AG04449 (cell line): ENCODE measurements at places on chromosomes 12 and 14.

DNA sequence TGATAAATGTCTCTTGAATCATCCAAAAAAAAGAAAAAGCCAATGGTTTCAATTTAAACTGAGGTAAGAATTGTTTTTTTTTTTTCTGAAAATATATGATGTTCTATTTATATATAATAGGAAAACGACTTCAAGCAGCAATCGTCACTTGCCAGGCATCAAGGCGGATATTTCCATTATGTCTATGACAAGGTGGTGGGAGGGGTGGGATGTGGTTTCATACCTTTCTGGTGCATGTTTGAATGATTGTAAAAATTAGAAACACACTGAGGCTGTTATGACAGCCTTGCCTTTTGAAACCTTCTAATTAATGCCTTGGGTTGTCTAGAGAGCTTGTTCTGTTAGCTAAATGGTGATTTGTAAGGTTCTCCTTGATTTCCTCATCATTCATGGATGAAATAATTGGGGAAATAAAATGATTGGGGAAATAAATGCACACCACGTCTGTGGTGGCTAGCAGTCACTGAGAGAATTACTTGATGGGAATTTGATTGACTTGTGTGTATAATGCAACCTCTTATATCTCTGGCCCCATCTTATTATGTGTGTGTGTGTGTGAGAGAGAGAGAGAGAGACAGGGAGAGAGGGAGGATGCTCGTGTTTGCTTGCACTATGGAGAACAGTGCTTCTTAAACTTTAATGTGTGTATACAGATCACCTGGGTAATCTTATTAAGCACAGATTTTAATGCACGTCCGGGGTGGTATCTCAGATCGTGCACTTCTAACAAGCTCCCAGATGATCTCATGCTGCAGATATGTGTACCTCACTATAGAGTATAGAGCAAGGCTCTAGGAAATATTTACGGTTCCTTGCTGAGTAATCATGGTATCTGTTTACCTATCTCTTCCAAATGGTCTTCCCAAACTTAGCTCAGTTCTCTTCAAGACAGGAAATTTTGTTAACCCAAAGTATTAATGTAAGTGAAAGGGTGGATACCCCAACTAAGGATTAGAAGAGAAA, 502.6 kb downstream of the DIO2 start:
- no peak for DNase-seq

GRCh38 chr12:44570036-44570583, 306.0 kb downstream of the NELL2 start:
- no peak for DNase-seq

- DNase-seq, result no peak
Observed at GRCh38 chr14:45902241-45902640, 649.2 kb upstream of the MIS18BP1 start.

- DNase-seq, result no peak
Observed at GRCh38 chr12:111451649-111452129, 46.0 kb downstream of the SH2B3 start.

DNA sequence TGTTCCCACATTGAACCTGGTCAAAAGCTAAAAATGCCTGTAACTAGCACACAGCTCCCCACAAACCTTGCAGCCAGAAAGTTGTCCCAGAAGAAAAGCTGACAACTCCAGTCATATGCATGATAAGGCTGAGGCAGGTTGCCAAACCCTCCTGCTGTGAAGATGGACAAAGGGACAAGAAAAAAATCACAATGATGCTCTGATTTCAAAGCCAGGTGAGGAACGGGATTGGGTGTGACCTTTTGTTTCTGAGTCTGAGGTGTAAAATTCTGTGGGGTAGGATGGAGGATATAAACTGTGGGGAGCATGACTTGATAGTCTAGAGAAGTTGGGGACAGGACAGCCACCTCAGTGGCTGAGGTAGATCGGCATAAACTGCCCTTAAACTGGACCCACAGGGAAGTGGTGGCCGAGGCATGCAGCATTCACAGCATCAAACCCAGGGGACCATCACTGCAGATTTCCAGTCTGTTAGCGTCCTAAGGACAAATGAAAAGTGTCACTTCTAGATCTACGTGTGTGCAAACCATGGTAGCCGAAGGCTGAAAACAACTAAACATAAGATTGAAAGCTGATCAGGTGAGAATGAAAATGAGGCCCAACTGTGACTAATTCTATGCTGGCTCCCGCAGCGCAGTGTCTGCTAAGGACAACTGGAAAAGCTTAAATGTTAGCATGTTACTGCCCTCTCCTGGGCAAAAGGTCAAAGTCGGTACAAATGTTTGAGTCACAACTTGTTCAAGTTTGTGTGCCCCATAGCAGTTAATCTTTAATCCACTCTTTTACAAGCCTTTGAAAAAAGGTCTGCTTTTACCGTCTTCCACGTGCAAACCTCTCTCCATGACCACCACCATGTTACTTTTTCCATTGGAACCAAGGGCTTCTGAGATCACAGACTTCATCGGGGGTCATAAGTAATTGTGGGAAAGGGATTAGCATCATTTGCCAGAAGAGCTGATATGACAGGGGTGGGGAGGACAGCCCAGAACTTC, 39.8 kb downstream of the GRIN2B start:
- DNase-seq, result no peak

DNA sequence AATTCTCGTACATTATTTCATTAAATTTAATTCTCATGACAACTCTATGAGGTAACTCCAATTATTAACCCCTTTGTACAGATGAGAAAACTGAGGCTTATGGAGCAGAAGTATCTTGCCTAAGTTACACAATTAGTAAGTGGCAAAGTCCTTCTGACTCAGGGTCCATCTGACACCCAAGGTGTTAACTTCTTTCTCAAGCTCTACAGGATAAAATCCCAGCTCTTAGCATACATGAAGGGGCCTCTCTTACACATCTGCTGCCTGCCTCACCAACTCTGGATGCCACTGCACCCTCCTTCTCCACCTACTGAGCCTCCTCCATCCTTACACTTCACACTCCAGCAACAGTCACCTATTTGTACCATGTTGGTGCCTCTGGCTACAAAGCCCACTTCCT, 4.3 kb upstream of the KRT72 start:
- no peak for DNase-seq

GRCh38 chr12:96828169-96828789, 78.8 kb upstream of the NEDD1 start:
- no peak for DNase-seq

DNA sequence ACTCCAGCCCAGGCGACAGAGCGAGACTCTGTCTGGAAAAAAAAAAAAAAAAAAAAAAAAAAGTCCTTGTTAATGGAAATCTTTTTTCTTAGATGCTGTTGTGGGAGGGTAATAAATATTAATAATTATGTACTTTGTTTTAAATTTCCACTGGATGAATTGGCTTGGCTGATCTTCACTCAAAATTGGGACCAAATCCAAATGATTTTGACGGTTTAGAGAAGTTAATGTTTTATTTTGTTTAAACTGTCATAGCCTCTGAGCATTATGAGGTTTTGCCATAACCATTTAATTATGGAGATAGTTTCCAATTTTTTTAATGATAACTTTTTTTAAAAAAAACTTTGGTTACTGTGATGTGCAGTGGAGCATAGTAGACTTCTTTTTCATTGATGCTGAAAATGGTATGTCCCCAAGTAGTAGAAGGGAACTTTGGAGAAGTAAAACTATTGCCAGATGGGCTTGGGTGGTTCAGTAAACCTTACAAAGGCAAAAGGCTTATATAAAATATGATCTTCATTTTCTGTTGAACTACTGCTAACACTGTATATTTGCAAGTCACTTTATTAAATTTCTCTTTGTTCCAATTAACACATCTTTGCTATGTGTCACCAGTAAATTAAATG, 3.9 kb upstream of the PMCH start:
- no peak for DNase-seq

DNA sequence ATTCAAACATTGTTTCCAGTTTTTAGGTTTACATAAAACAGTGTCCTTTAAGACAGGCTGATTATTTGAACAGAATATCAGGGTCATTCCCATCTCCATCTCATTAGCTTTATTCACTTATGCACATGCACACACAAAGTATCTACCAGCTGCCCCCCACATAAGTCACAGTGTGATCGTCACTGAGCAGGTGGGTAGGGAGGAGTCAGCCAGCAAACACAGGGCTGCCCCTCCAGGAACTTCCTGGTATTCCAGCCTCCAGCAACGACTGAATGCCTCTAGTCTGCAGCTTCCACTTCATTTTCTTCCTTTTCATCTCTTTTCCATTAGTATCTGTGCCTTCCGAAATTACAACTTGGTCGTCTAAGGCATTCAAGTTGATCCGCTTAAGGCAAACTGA, 48.8 kb upstream of the FOXN3 start:
- no peak for DNase-seq

- DNase-seq, result no peak
Observed at GRCh38 chr14:56821805-56822610, 11.7 kb upstream of the OTX2 start.

DNA sequence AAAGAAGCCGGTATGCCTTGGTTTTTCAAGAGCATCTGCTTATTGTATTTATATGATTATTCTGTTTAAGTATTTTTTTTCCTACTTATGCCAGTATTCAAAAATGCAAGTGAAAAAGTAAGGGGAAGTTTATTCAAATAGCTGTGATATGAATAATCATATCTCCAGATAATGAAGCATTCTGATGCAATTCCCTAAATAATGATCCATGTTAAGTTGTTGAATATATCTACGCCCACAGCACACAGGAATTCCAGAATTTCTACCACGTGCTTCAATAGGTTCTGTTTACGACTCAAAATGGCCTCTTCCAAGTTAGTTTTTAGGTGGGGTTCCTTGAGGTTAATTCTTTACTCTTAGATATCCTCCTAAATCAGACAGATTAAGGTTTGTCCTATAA, 208.3 kb downstream of the NAV3 start:
- DNase-seq, result no peak

- no peak for DNase-seq
Observed at GRCh38 chr14:48726080-48726642, 860.0 kb downstream of the RPS29 start.

GRCh38 chr14:61090432-61091216, 109.6 kb downstream of the SLC38A6 start:
- DNase-seq, result no peak

DNA sequence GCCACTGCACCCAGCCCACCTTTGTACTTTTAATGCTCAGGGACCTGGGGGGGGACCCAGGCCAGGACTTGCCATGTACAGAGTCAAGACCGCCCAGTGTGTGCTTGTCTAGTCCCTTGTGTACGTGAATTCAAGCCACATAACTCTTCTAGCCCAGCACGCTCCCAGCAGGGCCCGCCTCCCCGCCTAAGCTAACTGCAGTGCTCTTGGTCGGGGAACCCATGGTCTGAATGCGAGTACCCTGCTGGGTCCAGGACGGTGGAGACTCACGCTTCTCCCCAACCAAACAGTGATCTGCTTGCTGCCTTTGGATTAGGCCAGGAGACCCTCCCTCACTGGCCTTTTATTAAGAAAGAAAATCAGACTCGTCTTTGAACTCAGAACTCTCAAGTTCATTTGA, 23.3 kb downstream of the CD9 start:
- no peak for DNase-seq

- no peak for DNase-seq
Observed at GRCh38 chr12:52248541-52249461, 15.8 kb downstream of the KRT7 start.

DNA sequence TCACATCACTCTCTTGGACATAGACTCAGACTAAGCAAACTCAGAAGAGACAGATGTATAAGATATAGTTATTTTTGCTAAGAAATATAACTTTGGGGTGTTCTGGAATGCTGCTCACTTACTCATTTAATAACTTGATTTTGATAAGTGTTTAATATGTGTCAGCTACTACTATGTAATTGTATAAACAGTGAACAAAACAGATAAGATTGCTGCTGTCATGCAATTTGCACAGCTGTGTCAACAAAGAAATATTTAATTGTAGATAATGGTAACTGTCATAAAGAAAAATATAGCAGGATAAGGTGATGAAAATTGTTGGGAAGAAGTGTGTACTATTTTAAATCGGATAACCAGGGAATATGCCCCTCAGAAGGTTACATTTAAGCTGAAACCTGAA, 84.1 kb upstream of the ZDHHC17 start:
- no peak for DNase-seq

DNA sequence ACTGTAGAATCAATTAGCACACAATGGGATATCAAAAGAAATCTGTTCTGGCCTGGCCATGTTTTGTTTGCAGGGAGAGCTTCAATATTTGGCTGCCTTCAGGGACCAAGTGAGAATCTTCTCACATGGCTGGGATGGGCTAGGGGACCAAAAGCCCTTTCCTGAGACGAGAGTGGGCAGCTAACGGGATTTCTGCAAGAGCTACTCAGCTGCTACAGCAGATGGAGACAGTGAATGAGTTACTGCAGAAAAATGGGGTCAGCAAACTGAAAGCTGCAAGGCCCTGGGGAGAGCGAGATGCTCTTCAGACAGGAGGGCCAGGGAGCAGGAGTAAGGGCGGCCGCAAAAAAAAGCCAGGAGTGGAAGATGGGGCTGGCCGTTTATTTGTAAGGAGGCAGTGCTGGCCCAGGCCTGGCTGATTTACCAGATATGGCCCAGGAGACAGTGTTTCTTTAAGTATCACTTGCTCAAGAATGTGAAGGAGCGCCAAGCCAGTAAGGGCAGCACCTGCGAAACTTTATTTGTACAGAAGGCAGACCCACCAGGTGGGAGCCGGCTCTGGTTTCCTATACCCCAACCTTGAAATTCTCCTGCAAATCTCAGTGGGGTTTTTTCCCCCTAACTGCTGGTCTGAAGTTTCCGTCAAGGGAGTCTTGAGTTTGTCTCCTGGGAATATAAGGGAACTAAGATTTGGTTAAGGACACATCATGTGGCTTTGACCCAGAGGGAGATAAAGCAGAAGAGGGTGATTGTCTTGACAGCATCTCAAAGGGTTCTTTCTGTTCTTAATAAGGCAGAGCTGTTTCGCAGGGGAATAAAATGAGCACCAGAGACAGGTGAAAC, 57.8 kb downstream of the SSH1 start:
- no peak for DNase-seq

DNA sequence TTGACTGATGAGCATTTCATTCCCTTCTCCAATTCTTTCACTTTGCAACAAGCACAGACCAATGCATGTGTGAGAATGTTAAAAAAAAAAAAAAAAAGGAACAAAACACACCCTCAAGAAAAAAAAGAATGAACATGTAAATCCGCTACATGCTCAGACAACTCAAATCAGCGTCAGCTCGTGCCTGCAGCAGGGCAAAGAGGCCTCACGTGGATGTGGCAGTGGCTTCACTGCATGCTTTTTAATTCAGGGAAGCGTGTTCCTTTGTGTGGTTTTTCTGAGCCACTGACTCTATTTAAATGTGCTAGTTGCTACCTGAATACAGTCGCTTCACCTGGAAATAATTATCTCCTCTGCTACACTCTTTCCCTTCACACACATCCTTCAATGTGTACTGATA, 55.1 kb downstream of the PPP1R36 start:
- no peak for DNase-seq

- no peak for DNase-seq
Observed at GRCh38 chr12:3527736-3528135, 36.7 kb downstream of the PRMT8 start.

GRCh38 chr12:92739113-92739512, 36.3 kb downstream of the PLEKHG7 start:
- DNase-seq, result no peak

- DNase-seq, result no peak
Observed at GRCh38 chr14:96178461-96179321, 25.9 kb upstream of the BDKRB2 start.
